ENCODE measurements at places on chromosomes 13 and 19.
A peak's percentile ranks its signal among the peaks of the same experiment; 100 is the strongest.

- no peak for DNase-seq
These were observed 218.7 kb downstream of the KCTD12 start for GRCh38 chr13:76667551-76667950.

GRCh38 chr13:73168226-73168952, 109.6 kb downstream of the KLF5 start:
- no peak for DNase-seq

DNA sequence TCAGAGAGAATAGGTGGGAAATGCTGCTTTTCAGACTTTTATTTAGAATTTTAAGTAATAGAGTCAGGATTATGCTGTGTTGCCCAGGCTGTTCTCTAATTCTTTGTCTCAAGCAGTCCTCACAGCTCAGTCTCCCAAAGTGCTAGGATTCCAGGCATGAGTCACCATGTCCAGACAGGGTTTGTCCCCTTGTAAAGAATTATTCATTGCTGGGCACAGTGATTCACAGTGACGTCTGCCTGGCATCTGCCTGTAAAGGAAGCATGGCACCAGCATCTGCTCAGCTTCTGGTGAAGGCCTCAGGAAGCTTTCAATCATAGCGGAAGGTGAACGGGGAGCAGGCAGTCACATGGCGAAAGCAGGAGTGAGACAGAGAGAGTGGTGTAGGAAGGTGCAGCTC, 17.7 kb downstream of the ZNF763 start:
- DNase-seq = no peak

DNA sequence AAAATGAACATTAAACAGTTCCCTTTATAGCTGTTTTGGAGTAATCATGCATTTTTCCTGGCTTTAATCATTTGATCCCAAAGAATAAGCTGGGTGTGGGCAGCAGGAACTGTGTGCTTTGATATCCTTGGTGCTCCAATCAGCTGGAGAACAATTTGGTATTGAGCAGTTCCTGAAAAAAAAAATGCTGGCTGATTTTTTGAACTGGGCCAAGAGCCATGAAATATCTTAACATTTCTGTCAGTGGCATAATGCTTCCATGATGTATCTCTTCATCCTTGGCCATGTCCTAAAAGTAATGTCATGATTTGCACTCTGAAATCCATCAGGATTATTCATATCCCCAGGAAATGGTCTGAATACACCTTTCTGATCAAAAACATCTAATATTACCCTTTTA, 134.7 kb downstream of the LHFPL6 start:
- no peak for DNase-seq

DNA sequence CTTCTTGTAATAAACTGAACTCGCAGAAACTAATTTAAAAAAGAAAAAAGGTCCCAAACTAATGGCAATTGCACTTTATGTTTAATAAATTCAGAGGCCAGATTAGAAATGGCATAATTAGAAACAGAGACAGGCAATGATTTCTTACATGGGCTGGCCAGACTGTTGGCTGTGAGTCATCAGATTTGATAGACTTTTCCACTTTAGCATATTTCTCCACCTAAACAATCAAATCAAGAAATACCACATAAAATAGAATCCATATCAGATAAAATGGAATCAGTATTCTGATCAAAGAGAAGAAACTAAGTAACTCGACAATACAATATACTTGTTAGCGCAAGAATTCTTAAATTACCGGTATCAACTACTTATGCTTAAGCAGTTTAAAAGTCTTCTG, 29.0 kb downstream of the EXOSC8 start:
- no peak for DNase-seq

GRCh38 chr13:91185294-91185863, 162.1 kb upstream of the MIR17HG start:
- DNase-seq = no peak

- peak; percentile 70 for DNase-seq
These were observed 114.5 kb downstream of the KCNRG start for GRCh38 chr13:50129706-50130122.

DNA sequence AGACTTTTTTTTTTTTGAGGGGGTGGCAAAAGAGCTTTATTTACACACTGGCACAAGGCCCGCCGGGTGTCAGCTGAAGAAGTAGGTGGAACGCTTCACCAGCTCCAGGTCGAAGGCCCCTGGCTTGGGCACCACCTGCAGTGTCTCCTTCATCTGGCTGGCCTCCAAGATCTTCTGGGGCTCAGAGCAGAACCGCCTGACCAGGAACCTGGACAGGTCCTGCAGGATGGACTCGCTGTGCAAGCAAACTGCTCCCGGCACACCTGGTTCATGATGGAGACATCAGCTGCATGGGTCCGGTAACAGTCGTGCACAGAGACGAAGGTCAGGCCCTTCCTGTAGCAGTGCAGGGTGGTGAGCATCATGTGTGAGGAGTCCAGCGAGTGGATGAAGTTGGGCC, 4.4 kb upstream of the CYP4F2 start:
- no peak for DNase-seq

DNA sequence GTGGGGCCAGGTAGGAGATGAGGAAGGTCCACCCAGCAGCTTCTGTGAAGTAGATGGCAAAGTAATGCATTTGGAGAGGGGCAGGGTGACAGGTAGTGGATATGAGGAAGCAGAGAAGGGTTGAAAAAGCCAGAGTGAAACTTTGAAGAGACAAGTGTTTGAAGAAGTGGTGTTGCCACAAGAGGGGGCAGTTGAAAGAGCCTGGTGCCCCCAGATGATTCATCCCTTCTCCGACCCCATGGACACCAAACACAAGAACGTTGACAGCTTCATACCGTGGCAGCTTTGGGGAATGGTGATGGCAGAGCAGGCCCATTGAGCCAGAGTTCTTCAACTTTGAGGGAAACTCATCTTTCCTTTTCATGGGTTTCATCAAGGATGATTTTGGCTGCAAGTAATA, 19.9 kb downstream of the IFNL3 start:
- DNase-seq = no peak

GRCh38 chr19:40702337-40703012, 12.0 kb upstream of the NUMBL start:
- peak; percentile 33 for DNase-seq

GRCh38 chr13:27631156-27631555, 9.5 kb downstream of the POLR1D start:
- DNase-seq = no peak

DNA sequence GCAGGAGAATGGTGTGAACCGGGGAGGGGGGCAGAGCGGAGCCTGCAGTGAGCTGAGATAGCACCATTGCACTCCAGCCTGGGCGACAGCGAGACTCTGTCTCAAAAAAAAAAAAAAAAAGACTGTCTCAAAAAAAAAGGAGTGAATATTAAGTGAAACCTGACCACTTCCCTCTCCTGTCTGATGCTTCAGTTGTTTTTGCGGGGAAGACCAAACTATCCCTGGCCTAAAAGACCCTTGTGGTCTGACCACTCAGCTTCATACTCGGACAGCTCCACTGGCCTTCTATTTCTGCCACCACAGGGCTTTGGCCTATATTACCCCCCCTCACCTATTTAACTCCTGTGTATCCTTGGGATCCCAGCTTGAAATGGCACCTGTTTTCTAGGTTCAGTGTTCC, 2.3 kb downstream of the CLASRP start:
- DNase-seq = no peak

- DNase-seq = no peak
These were observed 3.8 kb downstream of the RFXAP start for GRCh38 chr13:36822785-36823184.

- DNase-seq = no peak
These were observed 1586.4 kb upstream of the SPRY2 start for GRCh38 chr13:81927347-81927746.

DNA sequence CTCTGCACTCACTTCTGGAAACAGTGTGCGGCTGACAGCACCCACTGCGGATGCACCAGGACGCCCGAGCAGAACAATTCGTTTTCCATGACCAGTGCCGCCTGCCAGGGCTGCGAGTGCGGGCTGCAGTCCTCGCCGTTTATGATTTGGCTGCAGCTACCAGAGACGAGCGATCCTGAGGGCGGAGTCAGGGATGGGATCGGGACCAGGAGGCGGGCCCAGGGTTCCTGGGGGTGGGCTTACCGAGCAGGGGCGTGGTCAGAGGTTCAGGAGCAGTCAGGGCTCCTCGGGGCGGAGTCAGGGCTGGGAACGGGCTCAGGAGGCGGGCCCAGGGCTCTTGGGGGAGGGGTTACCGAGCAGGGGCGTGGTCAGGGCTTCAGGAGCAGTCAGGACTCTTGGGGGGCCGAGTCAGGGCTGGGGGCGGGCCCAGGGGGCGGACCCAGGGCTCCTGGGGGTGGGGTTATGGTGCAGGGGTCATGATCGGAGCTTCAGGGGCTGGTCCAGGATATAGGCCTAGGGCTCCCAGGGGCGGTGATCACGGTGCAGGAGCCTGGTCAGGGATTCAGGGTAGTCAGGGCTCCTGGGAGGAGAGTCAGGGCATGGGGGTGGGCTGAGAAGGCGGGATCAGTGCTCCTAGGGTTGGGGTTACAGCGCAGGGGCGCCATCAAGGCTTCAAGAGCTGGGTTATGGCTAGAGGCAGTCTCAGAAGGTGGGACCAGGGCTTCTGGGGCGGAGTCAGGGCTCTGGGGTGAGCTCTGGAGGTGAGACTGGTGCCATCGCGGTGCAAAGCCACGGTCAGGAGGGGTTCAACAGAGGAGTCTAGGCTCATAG, 1.7 kb downstream of the KLK4 start:
- peak; percentile 45 for DNase-seq

- no peak for DNase-seq
These were observed 29.0 kb downstream of the DZIP1 start for GRCh38 chr13:95615539-95615938.

- DNase-seq = no peak
These were observed 10.4 kb upstream of the ITM2B start for GRCh38 chr13:48222358-48223301.

GRCh38 chr19:16779539-16780163, 49.5 kb upstream of the SIN3B start:
- no peak for DNase-seq

GRCh38 chr13:77719128-77719527, 21.6 kb downstream of the SLAIN1 start:
- no peak for DNase-seq

GRCh38 chr13:47426126-47426849, 529.4 kb upstream of the HTR2A start:
- no peak for DNase-seq

- no peak for DNase-seq
These were observed 212.8 kb downstream of the SLITRK6 start for GRCh38 chr13:85586422-85586831.

DNA sequence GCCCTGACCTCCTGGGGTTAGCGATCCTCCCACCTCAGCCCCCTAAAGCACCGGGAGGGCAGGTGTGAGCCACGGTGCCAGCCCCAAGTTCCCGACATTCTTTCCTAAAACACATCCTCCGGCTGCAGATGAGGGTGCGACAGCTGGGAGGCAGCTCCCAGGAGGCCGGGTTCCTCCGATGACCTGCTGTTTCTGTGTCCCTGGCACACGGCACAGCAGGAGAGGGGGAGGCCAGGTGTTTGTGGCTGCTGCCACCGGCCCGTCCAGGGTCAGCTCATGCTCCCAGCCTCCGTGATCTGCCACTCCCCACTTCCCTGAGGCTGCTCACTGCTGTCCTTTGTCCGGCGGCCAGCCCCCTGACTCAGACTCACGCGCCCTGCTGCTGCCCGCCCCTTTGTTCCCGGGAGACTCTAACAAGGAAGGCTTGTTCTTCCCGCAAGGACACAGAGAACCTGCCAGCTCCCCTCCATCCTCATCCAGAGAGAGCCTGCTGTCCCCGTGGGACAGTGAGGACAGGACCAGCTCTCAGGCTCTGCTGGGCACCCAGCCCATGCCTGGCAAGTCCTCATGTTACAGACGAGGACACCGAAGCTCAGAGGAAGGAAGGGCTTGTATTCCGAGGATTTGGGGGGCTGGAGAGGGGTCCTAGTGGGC, 10.6 kb upstream of the MADCAM1 start:
- DNase-seq = peak; percentile 31

GRCh38 chr19:18313398-18313797, 9.5 kb downstream of the LSM4 start:
- DNase-seq = no peak

GRCh38 chr13:44340508-44340907, 33.1 kb upstream of the SERP2 start:
- no peak for DNase-seq

DNA sequence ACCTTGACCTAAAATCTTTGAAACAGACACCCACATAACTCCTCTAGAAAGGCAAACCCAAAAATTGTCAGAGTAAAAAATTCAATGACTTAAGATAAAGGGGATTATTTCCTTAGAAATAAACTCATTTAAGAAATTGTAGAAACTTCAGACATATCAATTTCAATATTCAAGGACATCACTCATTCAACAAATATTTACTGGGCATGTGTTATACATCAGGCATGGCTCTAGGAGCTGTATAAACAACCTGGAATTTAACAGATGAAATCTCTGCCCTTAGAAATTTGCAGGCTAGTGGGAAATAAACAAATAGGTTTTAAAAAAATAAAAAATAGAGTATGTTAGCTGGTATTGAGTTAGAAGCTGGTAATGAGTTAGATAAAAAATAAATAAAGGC, 84.0 kb upstream of the LSM14A start:
- DNase-seq = no peak

GRCh38 chr13:36912973-36913372, 7.1 kb downstream of the SMAD9 start:
- no peak for DNase-seq

DNA sequence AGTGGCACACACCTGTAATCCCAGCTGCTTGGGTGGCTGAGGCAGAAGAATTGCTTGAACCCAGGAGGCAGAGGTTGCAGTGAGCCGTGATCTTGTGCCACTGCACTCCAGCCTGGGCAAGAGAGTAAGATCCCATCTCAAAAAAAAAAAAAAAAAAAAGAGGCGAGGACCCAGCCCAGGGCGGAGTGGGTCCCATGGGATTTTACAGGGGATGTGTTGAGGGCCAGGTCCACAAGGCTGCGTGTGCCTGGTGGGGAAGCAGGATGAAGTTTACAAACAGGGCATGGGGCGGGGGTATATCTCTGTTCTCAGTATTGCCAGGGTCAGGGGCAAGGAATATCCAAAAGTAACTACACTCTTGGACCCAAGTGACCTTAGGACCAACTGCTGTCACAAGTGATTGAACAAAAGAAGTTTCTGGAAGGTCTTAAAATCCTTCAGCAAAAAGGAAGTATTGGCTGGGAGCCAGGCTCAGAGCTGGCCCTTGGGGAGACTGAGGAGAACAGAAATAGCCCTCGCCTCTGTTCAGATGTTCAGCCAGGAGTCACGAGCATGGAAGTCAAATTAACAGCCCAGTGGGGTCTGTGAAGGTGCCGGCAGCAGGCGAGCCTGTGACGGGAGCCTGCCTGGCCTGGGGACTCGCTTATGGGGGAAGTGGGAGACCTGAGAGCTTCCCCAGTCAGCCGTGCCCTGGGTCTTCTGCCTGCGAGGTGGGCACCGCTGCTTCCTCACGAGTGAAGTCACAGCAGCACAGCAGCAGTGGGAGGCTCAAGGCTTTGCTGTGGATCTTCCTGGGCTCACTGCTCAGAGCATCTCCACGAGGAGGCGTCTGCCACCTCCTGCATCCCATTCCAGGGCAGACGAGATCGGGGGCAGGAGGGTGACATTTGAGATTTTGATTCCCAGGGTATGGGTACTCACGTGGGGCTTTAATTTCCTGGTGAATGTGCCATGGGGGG, 6.4 kb downstream of the MYO9B start:
- no peak for DNase-seq

GRCh38 chr13:26246154-26246553, 7.8 kb upstream of the CDK8 start:
- no peak for DNase-seq

Data from right hindlimb (tissue), 1 donor.